Effector memory CD4-positive, alpha-beta T cell (primary cell): ENCODE measurements at places on chromosomes 3 and 15.

DNA sequence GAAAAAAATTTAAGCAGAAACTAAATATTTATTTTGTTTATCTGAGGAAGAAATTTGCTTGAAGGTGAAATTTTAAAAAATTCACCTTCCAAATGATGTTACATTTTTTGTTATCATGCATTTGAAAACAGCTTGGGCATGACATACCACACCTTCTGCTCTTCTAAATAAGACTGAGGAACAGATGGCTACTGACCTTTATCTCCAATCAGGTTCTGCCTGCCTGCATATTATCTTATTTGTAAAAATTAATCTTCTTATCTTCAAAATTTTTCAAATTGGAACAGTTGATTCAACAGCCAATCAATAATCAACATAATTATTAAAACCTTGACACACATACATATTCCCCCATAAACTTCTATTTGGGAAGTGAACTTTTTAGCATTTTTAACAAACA is 641.8 kb upstream of the ZNF385D start:
- no peak for DNase-seq

- DNase-seq: no peak
These were observed 43.6 kb upstream of the PIAS1 start for GRCh38 chr15:68010361-68011153.

- DNase-seq: no peak
These were observed 69.9 kb downstream of the RHCG start for GRCh38 chr15:89426500-89426899.

DNA sequence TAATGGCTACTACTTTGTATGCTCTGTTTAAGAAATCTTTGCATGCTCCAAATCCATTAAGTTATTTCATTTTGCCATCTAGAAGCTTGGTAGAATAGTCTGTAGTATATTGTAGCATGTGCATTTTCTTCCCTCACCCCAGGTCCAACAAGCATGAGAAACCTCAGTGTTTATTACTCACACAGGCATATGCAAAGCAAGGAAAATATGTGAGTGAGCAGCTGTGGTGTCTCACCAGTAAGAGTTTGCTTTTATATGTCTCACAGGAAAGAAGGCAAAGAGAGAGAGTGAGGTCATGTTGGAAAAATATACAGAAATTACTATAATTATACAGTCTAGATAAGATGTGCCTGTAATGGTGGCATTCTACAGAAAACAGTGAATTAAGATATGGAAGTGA is 312.5 kb downstream of the C3orf38 start:
- no peak for DNase-seq

GRCh38 chr3:13579063-13579462 is 30.1 kb downstream of the FBLN2 start:
- DNase-seq: no peak

- no peak for DNase-seq
These were observed 8.0 kb upstream of the KNG1 start for GRCh38 chr3:186708983-186709679.

- DNase-seq: peak; percentile 28
These were observed 4.6 kb upstream of the SIN3A start for GRCh38 chr15:75455982-75456531.

DNA sequence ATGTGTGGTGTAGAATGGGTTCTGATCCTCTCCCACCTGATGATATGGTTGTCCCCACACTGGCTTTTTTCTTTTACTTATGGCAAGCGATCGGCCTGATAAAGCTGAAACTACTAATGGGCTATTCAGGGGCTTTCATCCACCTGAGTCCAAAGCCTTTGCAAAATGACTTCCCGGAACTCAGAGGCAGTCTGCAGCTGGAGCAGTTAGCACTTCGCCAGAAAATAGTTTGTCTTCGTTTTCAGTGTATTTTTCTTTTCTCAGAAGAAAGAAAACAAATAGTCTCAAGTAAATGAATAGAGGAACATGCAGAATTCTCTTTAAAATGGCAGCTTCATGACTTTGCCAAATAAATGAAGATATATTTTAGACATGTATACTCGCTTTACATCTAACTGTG is 306.0 kb upstream of the ADAMTS9 start:
- no peak for DNase-seq

DNA sequence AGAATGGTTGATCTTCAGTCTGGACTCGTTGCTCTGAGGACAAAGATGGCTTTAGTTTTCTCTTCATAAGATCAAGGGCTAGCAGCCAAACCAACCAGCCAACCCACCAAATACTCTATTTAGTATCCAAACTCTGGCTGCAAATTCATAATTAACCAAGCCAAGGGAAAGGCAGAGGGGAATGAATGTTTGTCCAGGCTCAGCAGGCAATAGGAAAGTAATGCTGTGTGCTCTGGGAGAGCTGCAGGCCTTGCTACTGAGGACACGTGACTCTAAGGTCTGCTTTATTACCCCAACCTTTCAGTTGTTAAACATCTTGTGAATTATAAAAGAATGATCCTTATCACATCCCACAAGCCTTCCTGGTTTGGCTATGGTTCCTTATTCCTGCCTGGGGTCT is 52.3 kb upstream of the GALNT15 start:
- no peak for DNase-seq

DNA sequence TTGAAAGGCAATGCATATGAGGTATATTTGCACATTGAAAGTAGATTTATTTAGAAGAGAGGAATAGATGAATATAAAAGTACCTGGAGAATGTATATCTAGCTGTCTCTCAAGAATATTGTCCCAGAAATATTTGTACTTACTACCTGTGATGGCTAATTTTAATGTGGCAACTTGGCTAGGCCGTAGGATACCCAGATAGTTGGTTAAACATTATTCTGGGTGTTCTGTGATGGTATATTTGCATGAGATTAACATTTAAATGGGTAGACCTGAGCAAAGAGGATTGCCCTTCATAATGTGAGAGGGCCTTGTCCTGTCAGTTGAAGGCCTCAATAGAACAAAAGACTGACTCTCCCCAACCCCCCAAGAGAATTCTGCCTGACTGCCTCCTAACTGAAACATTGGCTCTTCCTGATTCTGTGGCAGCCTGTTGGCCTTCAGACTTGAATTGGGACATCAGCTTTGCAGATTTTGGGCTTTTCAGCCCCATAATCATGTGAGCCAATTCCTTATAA is 69.4 kb upstream of the FILIP1L start:
- no peak for DNase-seq

GRCh38 chr15:41006479-41006878 is 53.2 kb downstream of the CHAC1 start:
- no peak for DNase-seq

DNA sequence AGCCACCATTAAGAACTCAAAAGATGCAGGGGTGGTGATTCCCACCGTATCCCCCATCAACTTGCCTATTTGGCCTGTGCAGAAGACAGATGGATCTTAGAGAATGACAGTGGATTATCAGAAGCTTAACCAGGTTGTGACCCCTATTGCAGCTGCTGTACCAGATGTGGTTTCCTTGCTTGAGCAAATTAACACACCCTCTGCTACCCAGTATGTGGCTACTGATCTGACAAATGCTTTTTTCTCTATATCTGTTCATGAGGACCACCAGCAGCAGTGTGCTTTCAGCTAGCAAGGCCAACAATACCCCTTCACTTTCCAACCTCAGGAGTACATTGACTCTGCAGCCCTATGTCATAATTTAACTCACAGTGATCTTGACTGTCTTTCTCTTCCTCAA is 8.6 kb upstream of the MCF2L2 start:
- DNase-seq: no peak

DNA sequence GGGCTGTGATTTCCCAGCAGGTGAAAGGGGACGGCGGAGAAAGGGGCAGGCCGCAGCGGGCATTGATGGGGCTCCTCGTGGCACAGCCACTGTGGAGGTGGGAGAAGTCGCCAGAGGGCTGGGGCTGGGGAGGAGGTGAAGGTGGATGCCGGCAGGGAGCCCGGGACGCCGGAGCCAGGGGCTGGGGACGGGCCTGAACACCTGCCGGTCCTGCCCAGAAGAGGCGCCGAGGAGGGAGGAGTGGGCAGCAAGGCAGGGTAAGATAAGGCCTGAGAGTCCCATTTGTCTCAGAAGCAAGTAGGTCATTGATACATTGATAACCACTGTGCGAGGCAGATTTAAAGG is 571 bp upstream of the RARRES1 start:
- no peak for DNase-seq

DNA sequence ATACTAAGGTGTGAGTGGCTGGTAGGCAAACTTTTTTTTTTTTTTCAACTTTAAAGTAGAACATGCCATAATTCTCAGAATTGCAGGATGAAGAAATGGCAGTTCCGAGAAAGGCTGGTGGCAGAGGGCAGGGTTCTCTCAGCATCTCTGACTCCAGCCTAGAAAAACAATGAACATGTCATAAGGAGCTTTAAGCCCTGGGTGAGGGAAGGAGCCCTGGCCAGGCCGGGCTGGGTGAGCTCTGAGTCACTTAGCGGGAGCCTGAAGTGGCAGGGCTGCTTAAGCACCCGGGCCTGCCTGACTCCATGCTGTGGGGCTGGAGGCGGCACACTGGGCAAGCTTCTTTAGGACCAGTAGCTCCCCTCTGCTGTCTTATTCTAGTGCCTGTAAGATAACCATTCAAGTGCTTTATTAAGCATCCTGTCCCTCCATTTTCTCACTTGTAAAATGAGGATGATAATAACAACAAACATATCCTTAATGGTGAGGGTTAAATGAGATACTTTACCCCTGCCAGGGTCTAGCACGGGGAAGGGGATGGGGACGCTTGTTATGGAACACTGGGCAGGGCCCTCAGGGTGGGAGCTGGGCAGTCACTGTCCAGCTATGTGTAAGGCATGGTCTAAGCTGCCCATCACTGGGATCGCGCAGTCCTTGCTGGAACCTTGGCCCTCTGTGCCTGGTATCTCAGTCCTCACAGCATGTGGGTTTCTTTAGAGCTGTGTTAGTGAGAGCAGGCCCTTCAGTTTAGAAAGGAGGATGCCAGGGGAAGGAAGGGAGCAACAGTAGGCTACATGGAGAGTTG is 18.4 kb downstream of the SMAD6 start:
- DNase-seq: no peak

DNA sequence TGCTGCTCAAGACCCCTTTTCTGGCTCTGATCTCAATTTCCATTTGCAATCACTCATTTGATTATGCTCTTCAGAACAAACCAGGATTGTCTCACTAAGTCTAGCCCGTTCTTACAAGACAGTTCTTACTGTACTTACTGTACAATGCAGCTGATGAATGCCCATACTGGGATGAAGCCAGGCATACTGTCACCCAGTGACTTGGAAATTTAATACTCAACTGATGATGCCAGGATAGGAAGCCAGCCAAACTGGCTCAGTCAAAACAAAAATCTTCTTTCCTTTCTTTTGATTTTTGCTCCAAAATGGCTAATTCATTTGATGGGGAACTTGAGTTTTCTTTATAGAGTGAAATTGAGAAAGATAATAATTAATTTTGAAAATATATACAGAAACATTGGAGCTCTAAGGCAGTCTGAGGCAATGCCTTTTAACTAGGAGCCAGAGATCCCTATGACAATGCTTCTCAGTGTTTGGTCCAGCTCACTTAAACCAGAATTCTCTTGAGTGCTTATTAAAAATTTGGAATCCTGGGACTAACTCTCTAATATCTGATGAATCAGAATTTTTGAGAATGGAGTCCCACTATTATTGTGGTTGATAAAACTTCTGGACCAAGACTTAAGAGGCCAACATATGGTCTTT is 265.6 kb upstream of the THBS1 start:
- no peak for DNase-seq

- DNase-seq: no peak
These were observed 156.2 kb downstream of the CLSTN2 start for GRCh38 chr3:140091143-140091542.

GRCh38 chr3:11514191-11514821 is 129.4 kb downstream of the VGLL4 start:
- DNase-seq: no peak

- no peak for DNase-seq
These were observed 263.2 kb downstream of the CNTN3 start for GRCh38 chr3:74351213-74351612.

- DNase-seq: no peak
These were observed 746.3 kb downstream of the ROBO2 start for GRCh38 chr3:77786216-77786615.

DNA sequence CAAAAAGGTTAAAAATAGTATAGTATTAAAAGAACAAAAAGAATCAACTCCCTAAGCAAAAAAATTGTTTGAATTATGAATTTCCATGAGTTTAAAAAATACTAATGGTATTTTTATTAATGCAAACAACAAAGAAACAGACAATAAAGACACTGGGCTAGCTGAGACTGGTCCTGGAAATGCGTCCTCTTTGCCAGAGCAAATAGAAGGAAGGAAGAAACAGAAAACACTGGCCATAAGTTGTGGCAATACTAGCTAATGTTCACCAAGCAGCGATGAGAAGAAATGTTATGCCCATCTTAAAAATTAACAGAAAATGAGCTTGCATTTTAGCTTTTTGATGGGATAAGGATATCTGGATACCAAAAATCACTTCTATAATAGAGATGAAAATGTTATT is 88.6 kb downstream of the TBL1XR1 start:
- DNase-seq: no peak

GRCh38 chr3:89114841-89115223 is 7.4 kb downstream of the EPHA3 start:
- DNase-seq: no peak

GRCh38 chr3:190260301-190260700 is 61.9 kb downstream of the CLDN1 start:
- DNase-seq: no peak

DNA sequence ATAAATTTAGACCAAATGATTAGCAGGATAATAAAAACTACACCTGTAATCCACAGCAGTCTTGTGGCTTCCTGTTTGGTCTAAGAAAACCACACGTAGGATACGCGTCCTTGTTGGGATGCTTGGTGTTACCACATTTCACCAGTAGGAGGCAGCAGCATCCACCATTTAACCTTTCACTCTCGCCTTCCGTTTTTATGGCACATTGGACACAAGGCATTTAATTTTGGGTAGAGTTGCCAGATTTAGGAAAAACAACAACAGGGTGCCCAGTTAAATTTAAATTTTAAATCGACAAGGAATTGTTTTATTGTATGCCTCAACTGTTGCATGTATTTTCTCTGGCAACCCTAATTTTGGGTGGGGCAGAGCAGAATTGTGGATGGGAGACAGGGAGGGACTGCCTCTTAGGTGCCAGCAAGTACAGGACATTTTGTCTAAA is 6.3 kb downstream of the LRRC31 start:
- DNase-seq: peak; percentile 56

GRCh38 chr3:16975083-16975482 is 90.3 kb downstream of the PLCL2 start:
- DNase-seq: no peak

GRCh38 chr15:86905625-86906256 is 826.1 kb downstream of the AGBL1 start:
- DNase-seq: no peak

- no peak for DNase-seq
These were observed 23.7 kb upstream of the CD276 start for GRCh38 chr15:73660455-73660854.

DNA sequence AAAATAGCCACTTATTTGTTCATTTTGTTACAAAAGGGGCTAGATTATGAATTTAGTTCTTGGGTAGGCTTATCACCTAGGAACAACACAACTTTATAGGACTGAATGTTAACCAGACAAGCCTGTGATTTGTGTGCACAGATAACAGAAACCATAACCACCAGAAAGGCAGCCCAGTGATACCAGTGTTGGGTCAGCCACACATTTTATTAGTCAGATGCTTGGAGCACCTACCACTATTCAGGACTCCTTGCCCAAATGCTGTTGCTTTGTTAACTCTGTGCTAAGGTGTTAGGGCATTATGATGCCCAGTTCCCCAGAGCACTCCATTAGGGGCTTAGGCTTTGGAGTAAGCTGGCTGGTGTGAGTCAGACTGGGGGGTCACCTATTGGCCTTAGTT is 22.5 kb downstream of the PLCL2 start:
- DNase-seq: no peak
